Tongue (tissue), 3 donors: ENCODE measurements at places on chromosomes 13 and 19. TPM values are rescaled to one million over a fixed set of nuclear protein-coding genes. Genes with fewer than 3 reads are reported as not detected.

The DLL3 gene
- not detected for total RNA-seq

- no peak for DNase-seq
These were observed 350.1 kb downstream of the LIG4 start for GRCh38 chr13:107865318-107865575.

GRCh38 chr13:29859971-29860370 is 9.6 kb upstream of the UBL3 start:
- DNase-seq, result no peak

DNA sequence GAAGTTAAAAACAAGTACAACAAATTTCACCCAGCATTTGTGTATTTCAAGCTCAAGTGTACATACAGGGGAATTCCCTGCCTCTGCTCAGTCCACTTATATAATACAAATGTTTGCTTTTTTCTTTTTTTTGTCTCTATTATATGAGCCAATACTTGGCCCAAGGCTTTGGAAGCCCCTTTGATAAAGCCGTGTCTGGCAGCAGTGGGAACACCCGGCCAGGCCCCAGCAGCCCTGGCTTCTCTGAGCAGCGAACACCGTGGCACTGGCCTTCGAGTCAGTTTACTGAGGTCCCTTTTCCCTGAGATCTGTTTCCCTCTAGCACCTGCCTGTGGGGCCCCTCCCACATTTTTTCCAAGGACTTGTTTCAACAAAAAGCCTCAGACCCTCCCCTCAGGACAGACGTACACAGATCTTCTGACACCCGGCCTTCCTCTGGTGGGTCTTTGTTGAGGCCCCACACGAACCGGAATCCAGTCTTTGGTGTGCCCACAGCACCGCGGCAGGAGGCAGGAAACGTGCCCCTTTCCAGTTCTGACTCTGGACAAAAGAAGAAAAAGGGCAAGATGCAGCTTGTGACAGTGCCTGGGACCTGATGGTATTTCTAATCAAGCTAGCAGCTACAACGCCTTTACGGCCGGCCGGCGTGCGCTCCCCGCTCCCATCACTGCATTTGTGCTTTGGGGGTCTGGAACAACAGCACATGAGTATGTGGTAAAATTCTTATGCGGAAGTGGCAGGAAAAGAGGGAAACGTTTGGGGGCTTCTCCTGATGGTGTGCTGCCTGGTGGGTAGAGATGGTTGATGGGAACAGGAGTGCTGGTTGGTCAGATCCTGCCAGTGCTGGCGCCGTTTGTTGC is 13.8 kb downstream of the SIPA1L3 start:
- DNase-seq, result peak; percentile 22

- DNase-seq, result peak; percentile 58
These were observed 82.7 kb downstream of the TEX26 start for GRCh38 chr13:31015199-31015598.
